Suprapubic skin (tissue), 4 donors: ENCODE measurements at places on chromosomes 6 and 20.

GRCh38 chr6:144314003-144314485, 28.9 kb downstream of the UTRN start:
- DNase-seq, result peak; percentile 72

- DNase-seq, result no peak
These were observed 12.5 kb downstream of the TFAP2B start for GRCh38 chr6:50831186-50831585.

- no peak for DNase-seq
These were observed 71.0 kb downstream of the SOX4 start for GRCh38 chr6:21664314-21665109.

GRCh38 chr6:137761487-137761886, 105.6 kb upstream of the TNFAIP3 start:
- DNase-seq, result no peak

GRCh38 chr20:1130058-1130694, 11.8 kb downstream of the PSMF1 start:
- no peak for DNase-seq

- DNase-seq, result no peak
These were observed 88.8 kb downstream of the DZANK1 start for GRCh38 chr20:18377896-18378481.

DNA sequence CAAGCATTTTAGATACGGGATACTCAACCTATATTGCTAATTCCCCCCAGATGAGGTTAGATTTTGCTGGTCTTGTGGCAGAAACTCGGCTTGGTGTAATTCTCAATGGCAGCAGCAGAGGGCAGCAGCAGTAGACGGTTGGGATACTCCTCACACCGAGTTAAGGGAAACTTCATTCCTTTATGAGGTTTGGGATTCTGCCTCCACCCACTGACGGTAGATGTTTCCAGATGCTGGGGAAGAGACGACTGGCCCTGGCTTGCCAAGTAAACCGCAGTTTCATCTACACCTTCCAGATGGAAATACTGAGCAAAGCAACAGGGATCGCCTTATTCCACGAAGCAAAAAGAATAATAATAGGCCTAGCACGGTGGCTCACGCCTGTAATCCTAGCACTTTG, 8.2 kb upstream of the TBC1D7 start:
- DNase-seq, result peak; percentile 88

DNA sequence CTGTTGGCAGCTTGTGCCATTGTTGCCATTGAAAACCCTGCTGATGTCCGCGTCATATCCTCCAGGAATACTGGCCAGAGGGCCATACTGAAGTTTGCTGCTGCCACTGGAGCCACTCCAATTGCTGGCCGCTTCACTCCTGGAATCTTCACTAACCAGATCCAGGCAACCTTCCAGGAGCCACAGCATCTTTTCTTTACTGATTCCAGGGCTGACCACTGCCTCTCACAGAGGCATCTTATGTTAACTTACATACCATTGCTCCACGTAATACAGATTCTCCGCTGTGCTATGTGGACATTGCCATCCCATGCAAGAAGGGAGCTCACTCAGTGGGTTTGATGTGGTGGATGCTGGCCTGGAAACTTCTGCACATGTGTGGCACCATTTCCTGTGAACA, 221.8 kb upstream of the FAM83B start:
- no peak for DNase-seq

GRCh38 chr20:32547753-32548034, 37.4 kb downstream of the NOL4L start:
- no peak for DNase-seq

DNA sequence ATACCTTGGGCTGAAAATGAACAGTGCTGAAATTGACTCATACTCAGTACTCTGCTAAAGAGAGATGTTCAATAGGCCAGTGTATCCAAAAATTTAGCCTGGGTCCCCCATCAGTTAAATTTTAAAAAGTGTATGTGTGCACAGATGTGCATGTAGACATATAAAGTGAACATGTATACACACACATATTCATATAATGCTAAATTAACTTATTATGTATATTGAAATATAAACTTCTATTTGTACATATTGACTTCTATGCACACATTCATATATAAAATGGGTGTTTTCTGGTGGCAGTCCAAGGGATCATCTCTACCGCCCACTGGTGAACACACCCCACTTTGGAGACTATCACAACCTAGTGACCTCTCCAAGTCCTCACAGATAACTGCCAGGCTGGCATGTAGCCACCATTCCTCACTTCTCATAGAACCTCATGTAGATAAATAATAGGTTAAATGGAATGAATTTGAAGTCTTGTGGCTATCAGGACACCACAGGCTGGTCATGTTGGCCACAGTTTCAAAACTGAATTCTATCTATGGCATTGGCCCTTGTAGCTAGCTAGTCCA, 8.8 kb downstream of the SLC22A16 start:
- no peak for DNase-seq

GRCh38 chr6:135358251-135358821, 139.2 kb downstream of the AHI1 start:
- DNase-seq, result no peak

GRCh38 chr6:40907198-40907701, 131.8 kb downstream of the UNC5CL start:
- DNase-seq, result no peak

DNA sequence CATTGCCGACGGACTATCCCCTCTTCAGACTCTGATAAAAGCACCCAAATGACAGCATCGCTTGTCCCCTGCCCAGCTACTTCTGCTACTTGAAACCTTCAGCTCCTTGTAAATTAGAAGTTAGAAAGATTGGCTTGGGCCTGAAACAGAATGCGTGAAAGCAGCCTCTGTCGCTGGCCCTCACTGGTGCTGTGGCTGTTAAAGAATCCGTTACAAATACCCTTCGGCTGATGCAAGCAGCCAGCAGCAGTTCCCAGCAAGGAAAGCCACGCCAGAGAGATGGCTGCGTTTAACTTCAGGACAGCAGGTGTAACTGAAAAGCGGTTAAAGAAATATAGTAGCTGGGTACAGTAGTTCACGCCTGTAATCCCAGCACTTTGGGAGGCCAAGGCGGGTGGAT, 2.4 kb upstream of the PRR18 start:
- DNase-seq, result no peak

DNA sequence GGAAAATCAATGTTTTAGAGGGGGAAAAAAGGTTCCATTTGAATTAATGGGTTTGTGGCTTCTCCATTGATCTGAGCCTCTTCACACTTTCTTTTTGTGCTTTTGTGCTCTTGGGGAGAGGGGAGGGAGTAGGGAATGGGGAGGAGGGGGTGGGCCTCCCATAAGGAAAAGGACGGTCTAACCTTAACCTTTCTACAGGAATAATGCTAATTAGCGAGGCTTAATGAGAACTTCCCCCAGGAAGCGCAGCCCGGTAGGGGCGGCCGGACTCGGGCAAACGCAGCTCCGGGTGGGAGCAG, 103.0 kb downstream of the NOL4L start:
- no peak for DNase-seq

DNA sequence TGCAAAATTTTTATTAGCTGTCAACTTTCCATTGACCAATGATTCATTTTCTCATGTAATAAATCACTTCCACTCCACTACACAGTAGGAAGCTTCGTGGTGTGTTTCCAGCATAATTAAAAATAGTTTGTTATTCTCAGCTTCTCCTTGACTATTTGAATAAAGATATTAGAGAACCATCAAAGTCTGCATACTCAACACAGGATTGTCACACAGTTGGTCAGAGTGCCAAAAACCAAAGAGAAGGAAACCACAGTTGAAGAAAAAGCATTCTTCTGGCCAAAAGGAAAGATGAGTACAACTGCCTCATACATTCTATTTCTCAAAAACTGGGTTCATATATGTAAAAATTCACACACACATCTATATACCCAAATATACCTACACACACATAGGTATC, 455.1 kb upstream of the HSF2 start:
- no peak for DNase-seq

DNA sequence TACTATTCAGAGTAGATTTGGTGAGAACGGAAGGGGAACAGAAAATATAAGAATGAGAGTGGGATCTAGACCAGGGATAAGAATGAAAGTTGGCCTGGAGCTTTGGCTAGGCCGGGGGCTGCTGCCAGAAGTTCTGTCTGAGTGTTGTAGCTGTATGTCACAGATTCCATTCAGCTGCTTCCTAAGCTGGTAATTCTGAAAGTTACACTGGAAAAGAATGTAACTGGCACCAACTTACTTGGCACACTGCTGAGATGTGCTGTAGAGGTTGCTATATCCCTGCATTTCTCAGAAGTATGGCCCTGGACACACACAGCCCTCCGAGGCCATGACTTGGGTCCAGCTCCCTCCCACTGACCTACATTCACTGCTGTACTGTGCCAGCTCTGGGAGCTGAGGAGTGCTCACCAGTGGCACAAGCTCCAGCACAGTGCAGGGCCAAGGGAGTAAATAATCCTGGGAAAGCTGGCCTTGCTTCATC, 25.8 kb upstream of the TMEM217 start:
- peak; percentile 83 for DNase-seq

DNA sequence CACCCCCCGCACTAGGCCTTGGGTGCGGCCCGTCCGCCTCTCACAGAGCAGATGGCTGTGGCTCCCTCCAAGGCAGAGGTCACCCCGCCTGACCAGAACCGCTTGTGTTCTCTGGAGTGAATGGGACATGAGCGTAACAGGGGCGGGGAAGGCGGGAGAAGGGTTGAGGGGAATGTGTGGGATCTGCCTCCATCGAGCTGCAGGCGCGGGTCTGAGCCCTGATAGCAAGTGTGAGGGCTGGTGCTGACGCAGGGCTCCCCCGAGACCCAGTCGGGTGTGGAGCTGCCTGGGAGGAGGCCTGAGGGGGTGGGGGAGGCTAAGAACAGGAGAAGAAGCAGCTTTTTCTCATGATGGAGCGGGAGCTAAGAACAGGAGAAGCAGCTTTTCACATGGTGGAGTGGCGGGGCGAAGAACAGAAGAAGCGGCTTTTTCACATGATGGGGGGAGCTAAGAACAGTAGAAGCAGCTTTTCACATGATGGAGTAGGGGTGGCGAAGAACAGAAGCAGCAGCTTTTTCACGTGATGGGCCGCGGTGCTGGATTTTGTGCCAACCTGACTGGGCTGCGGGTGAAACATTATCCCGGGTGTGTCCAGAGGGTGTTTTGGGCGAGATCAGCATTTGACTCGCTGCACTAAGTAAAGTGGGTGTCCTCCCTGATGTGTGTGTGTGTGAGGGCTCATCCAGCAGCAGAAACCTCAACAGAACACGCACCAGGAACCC, 169.3 kb downstream of the TTLL2 start:
- no peak for DNase-seq

GRCh38 chr6:16183187-16183664, 54.3 kb downstream of the MYLIP start:
- no peak for DNase-seq

GRCh38 chr6:1527073-1527457, 82.7 kb upstream of the FOXC1 start:
- DNase-seq, result no peak

DNA sequence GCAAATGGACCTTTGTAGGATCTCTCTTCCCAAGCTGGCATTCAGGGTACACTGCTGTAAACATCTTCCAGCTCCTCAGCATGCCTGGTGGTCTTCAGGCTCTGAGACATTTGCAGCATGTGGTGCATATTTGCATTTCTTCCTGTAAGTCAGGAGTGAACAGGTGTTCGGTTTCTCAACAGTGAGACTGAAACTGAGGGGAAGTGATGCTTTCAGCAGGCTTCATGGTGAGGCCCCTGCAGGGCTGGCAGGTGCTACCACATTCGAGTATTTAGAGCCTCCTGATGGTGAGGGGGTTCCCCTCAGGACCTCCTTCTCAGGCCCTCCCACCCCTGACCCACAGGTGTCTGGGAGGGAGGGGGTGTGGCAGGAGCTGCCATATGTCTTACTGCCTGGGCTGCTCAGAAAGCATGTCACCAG, 15.1 kb downstream of the MYBL2 start:
- DNase-seq, result no peak

DNA sequence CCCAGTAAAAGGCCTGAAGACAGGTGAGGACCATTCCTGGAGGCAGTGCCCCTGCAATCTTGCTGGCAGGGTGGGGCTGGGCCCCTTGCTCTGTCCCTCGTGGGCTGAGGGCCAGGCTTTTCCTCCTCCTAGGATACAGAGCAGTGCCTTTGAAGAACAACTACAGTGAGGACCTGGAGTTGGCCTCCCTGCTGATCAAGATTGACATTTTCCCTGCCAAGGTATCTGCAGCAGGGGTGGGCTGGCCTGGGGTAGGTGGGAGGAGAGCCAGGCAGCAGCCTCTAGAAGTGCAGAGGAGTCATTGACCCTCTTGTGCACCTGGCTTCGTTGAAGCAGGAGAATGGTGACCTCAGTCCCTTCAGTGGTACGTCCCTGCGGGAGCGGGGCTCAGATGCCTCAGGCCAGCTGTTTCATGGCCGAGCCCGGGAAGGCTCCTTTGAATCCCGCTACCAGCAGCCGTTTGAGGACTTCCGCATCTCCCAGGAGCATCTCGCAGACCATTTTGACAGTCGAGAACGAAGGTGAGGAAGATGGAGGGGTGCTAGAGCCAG, 36.5 kb downstream of the PLCG1 start:
- no peak for DNase-seq

DNA sequence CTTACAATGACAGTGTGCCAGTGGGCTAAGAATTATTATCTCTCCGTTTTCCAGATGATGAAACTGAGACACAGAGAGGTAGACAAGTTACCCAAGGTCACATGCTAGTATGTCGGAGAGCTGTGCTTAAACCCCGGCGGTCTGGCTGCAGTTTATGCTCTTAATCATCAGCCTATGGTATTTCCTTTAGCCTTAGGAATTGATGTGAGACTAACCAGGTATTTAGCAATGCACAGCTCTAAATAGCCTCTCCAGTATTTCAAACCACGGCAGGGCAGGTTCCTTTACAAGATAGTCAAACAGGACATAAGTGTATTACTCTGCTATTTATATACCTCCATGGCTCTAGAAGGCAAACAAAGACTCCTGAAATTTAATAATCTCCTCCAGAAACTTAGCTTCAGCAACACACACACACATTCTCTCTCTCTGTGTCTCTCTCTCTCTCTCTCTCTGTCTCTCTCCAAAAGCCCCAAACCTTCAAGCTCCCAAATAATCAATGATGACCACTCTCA, 142.0 kb upstream of the ZNF217 start:
- no peak for DNase-seq

GRCh38 chr6:10854922-10855632, 16.7 kb upstream of the MAK start:
- no peak for DNase-seq

- DNase-seq, result no peak
These were observed 46.3 kb downstream of the SHLD1 start for GRCh38 chr20:5796331-5797040.

- no peak for DNase-seq
These were observed 35.3 kb downstream of the METTL24 start for GRCh38 chr6:110322874-110323242.

DNA sequence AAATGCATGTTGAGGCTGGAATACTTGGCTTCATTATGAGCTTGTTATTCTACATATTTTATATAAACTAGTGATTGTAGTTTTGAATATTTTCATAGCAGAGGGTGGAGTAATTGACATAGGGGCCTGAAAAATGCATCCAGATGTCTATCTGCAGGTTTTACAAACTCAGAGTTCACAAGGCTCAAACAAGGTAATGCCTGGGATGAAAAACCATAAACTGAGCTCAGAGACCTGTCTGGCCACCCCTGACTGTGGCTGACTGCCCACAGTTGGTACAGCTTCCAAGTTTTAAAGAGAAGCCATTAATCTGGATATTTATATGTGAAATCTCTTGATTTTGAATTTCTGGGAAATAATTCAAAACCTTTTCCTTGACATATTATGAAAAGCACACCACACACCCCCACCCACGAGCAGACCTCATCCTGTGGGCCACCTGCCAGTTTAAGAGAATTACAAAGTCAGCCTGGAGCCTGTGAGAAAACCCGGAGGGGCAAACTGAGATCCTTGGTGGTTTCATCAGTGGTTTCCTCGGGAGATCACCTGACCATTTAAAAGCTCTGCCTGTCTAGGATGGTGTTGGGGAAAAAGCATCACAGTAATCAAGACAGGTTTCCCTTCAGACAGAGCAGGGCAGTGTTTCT, 230.1 kb downstream of the SAMD5 start:
- no peak for DNase-seq
